ENCODE measurements at places on chromosomes 3 and 15.

DNA sequence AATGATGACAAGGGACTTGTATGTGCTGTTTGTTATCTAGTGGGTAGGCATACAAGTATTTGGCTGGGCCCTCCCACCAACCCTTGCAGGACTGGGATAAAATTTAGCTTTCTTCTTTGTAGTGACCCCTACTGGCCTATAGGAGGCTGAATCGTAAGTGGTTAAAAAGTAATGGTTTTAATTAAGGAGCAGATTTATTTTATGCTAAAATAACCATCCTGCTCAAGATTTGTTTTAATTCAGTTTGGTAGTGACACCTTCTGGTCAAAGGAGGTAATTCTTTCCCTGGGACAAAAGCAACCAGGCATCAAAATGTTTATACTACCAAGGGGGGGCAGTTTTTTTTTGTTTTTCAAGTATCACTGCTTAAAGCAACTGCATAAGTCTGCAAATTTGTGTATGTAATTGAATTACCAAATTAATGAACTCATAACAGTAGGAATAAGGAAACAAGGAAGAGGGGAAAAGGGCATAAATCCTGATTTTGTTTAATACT, 70.7 kb downstream of the TOP2B start:
- DNase-seq: peak; percentile 89

DNA sequence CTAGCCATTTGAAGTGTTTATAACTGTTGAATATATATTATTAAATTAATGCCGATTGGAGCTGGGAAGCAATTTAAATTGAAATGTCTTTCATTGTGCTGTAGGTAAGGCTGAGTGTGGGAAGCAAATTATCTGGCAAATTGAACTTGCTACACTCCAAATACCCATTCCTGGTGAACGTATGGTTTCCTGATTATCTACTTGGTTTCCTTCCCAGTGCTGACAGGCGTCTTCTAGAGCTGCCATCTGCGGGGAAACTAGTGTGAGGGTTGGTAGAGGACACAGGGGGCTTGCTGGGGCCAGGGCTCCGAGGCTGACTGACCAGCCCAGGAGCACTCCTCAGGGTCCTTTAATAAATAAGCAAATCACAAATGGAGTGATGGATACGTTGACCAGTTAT, 581.4 kb upstream of the LMCD1 start:
- DNase-seq: no peak

DNA sequence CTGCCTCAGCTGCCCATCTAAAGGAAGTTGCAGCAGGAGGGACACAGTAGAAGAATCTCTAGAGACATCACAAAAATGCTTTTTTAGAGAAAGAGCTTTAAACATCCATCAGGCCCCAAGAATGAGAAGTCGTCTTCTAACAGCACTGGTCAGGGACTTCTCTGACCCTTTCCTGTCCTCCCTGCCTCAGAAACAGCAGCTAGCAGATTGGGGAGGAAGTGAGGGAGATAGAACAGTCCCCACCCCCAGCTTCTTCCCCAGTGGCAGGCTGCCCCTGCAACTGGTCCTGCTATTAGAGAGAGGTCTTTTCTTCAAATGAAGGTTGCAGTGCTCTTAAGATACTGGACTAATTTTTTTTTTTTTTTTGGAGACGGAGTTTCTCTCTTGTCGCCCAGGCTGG, 55.1 kb downstream of the PDE8A start:
- no peak for DNase-seq

GRCh38 chr15:63509056-63509954, 4.9 kb downstream of the USP3 start:
- no peak for DNase-seq

DNA sequence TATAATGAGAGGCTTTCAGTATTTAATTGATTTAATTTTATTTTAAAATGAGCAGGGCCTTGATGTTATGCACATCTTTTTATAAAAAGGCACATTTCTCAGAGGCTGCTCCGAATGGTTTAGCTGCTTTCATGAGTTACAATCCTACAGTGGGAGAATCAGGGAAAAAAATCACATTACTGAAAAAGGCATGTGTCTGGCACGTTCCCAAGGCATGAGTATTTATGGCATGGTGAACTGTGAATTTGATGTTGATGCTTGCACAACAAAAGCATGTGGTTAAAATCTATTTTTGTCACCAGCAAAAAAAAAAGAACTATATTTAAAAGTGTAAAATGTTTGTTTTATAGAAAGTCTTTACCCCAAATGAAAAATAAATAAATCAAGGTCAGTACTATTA, 485.2 kb upstream of the ROBO2 start:
- peak; percentile 6 for DNase-seq

GRCh38 chr15:99445272-99445850, 120.4 kb upstream of the MEF2A start:
- no peak for DNase-seq

DNA sequence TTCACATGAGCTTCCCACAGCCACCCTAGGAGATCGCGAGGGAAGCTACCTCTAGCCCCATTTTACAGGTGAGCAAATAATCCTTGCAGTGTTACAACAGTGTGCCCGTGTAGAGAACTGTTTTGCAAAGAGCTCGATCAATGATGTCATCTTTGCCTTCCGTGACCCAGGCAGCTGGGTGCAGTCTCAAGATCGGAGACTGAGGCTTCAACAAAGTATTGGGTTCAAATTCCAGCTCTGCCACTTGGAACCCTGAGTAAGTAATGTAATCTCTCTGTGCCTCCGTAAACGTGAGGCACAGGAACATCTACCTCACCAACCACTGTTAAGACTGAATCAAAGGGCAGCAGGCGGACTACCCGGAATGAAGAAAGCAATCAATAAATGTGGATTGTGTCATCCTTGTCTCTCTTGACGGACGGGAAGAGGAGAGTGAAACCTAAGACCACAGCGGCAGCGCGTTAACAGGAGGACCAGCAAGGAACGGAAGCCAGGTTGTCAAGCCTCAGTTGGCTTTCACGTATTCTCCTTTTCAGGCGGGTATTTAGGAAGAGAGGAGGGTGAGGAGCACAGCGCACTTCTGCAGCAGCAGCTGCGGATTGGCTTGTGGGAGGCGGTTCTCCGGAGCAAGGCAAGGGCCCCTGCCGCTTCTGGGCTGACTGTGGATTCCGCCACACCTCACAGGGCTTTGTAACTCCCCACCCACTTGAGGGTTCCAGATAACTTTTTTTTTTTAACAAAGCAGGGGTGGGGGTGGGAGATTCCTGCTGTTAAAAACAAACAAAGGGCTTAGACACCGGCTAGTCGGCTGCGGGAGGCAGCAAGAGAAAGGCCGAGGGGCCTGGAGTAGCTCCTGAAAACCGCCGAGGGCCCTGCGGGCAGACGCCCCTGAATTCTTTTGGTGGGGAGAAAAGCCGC, 1.5 kb upstream of the SMAD3 start:
- DNase-seq: no peak

GRCh38 chr15:31325595-31326155, 960 bp upstream of the KLF13 start:
- DNase-seq: no peak

DNA sequence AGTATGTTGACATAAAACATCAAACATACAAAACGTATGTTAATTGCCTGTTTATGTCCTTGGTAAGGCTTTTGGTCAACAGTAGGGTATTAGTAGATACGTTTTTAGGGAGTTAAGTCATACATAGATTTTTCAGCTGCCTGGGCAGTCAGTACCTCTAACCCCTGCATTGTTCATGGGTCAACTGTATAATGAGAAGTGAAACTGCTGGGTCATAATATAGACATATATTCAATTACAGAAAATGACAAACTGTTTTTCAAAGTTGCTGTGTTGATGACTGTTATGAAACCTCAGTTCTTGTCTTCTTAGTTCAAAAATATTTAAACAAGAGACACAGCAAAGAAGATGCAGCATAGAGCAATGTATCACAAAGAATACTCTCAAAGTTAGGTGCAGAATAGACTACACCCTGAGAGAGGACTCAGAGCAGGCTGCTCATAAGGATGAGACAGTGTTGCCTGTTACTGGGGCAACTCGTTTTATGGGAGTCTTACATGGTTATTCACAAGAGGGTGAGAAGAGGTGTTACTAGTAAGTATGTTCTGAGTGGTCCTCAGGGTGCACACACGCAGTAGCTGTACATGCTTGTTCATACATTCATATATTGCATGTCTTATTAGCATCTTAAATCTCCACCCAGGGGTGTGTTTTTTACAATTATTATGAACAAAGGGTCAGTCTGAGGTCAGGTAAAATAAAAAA, 53.1 kb upstream of the ADAMTS17 start:
- no peak for DNase-seq

GRCh38 chr3:169256027-169256426, 407.5 kb downstream of the MECOM start:
- no peak for DNase-seq

GRCh38 chr3:32147509-32147908, 41.1 kb downstream of the GPD1L start:
- peak; percentile 27 for DNase-seq

- no peak for DNase-seq
Measured at GRCh38 chr15:42121021-42121420, 26.7 kb upstream of the PLA2G4D start.

GRCh38 chr3:109275702-109276293, 40.5 kb downstream of the DPPA2 start:
- peak; percentile 30 for DNase-seq

DNA sequence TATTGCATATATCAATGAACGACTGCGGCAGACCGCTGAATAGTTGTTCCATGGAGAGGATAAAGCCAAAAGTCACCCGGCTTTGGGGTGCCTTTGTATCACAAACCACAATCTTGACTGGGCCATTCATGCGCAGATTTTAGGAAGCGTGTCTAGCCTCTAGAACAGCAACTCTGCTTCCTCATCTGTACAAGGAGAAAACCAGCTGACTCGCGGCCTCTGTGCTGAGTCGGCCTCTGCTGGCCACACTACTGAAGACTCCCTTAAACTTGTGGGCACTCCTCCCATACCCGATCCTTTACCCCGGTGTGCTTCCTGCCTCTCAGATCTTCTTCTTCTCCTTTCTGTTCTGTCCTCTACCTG, 872 bp downstream of the DLEC1 start:
- DNase-seq: peak; percentile 45

- peak; percentile 35 for DNase-seq
Measured at GRCh38 chr3:22089284-22089683, 338.3 kb upstream of the ZNF385D start.

DNA sequence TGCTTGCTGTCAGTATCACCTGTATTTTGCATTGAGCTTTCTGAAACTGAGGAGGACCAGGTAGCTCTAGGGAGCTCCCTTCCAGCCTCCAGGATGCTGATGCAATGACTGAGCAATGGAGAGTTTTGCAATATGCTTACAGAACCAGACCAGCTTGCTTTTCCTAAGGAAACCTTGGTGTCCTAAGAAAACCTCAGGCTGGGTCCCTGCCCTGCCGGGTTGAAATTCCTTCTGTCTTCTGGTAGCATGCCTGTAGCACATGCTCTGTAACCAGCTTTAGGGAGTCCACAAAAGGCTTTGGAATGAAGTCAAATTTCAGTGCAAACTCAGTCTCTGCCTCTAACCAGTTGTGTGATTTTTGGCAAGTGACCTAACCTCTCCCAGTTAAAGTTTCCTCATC, 65.8 kb upstream of the GSK3B start:
- DNase-seq: peak; percentile 99

- DNase-seq: no peak
Measured at GRCh38 chr3:52004163-52004787, 8.6 kb upstream of the RPL29 start.

DNA sequence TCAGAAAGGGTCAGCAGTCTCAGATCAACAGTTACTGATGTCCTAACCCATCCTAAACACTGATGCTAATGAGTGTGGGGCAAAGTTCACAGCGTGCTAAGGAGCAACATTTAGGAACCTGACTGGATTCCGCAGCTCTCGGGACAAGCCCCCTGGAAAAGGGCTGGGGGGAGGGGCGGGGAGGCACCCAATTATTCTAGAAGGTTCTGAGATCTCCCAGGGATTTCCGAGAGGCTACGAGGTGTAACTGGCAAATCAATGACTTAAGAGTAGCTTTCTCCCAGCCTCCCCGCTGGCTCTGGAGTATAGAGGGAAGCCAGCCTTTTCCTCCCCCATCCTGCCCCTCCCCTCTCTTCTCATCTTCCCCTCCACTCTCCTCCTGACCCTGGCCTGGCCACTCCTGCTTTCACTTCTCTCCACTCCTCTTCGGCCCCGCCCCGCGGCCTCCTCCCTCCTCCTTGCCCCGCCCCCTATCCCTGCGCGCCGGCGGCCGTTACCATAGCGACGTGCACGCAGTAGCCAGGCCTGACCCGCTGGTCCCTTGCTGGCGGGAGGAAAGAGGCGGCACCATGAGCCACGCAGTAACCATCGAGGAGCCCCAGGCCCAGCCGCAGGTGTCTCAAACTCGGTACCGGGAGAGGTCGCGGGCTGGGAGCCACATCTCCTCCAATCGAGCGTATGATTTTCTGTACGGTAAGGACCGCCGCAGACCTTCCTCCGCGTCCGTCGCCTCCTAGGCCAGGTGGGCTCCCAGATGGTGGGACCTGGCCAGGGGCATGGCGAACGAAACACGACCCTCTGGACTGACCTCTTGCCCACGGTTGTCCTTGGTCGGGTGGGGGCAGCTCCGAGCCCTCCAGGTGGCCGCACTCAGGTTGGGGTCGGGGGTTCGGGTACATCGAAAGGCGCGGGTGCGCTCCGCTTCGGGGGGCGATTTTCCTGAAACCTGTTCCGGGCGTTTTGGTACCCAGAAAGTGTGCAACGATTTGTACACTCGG, at the start of gene CFAP91:
CFAP91 (plus strand) TSS at position 493 of the 998 bp plus-strand sequence; CDS start at position 570, 77 bp downstream.
- peak; percentile 88 for DNase-seq

DNA sequence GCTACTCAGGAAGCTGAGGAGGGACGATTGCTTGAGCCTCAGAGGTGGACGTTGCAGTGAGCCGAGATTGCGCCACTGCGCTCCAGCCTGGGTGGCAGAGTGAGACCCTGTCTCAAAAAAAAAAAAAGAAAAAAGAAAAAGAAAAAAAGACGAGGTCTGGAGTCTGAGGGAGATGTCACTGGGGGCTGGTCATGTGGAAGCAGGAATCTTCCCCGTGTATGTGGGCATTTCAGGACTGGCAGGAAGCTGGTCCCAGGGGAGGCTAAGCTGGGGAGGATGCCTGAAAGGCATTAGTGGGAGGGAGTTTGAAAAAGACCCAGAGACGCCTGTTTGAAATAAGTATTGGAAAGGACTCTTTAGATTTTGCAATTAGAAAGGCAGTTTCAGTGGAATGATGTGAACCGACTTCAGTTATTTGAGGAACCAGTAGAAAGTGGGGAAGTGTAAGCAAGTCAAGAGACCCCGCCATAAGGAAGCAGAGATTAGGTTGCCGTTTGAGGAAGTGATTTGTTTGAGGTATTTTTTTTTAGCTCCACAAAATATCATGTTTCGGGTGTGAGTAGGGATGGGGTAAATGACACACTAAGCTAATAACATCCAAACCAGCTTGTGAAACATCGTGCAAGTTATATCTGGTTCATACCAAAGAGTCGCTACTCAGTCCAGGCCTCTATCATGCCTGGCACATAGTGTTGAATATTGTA, 55.5 kb downstream of the ST6GAL1 start:
- DNase-seq: no peak

- peak; percentile 53 for DNase-seq
Measured at GRCh38 chr3:141863491-141863890, 13.0 kb upstream of the ATP1B3 start.

Data from fibroblast of mammary gland (primary cell).